Kidney tubule cell (primary cell): ENCODE measurements at places on chromosomes 6 and 20.
A peak's percentile ranks its signal among the peaks of the same experiment; 100 is the strongest.

DNA sequence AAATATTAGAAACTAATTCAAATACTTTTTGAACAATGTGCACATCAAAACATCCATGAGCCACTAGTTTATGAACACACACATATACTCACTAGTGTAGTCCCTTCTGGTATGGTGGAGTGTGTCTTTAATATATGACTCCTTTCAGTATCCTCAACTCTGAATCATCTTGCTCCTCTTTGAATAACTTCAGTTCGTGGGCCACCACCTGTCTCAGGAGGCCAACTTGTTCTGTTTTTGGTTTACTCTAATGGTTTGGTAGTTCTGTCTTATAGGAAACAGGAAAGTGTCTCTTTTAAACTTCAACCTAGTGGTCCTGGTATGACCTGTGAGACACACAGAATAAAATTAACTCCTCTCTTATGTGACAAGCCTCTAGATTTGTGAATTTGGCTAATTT lies 55.6 kb downstream of the ZNF292 start:
- peak; percentile 29 for DNase-seq

DNA sequence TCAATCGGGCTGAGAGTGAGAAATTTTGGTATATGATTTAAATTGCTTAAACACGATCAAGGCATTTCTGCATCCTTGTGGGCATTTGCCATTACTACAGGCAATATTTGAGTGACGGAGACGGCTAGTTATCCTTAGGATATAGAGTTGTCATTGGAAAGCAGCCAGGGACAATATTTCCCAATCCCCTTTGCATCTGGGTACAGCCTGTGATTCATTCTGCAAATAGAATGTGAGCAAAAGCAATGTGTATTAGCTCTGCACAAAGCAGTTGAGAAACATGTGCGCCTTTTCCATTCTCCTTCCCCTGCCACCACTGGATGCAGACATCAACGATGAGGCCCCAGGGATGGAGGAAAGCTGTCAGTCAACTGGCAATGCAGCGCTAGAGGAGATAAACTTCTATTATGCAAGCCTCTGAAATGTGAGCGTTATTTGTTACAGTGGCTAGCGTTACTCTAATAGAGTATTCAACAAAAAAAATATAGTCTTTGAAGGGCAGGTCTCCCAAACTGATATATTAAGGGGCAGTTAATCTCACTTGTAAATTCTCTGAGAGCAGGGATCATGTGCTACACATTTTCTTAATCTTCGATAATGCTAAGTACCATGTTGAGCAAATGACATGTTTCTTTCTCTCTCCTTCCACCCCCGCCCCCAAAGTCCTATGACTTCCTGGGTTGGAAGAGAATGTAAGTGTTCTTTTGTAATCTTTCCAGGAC lies 37.1 kb upstream of the NCOA3 start:
- peak; percentile 82 for DNase-seq

GRCh38 chr6:134175532-134176263 lies 123.3 kb upstream of the SLC2A12 start:
- peak; percentile 86 for DNase-seq

- no peak for DNase-seq
These were observed 133.7 kb upstream of the HSF2 start for GRCh38 chr6:122265755-122266154.

DNA sequence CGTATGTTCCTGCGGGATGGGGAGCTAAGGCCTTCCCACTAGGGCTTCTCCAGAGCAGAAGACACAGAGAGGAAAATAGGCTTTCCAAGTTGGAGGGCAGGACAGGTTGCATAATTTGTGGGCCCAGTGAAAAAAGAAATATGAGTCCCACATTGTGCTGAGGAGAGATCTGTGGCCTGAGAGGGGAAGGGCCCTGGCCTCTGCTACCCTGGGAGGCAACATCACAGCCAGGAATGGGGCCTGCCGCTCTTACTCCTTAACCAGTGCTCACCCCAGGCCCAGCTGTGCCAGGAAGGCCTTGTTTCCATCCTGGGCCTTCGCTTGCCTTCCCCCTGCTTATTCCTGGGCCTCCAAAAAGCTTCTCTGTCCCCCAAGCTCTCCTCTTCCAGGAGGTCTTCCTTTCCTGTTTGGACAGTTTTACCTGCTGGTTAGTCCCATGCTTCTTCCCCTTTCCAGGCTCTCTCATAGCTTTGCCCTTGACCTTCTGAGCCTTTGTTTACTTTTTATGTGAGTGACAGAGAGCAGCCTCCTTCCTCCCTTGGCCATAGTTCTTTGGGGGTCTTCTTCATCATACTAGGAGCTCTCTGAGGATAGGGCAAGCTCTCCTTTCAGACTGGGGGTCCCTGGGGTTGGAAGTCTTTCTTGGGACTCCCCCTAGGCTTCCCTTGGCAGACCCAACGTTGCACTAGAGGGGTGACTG lies 26.2 kb upstream of the VEGFA start:
- DNase-seq, result no peak

- peak; percentile 28 for DNase-seq
These were observed 266.0 kb downstream of the ALDH8A1 start for GRCh38 chr6:134683783-134684422.

- DNase-seq, result no peak
These were observed 80.3 kb downstream of the JARID2 start for GRCh38 chr6:15326067-15326614.

- DNase-seq, result no peak
These were observed 73.6 kb upstream of the ADTRP start for GRCh38 chr6:11852061-11852651.

DNA sequence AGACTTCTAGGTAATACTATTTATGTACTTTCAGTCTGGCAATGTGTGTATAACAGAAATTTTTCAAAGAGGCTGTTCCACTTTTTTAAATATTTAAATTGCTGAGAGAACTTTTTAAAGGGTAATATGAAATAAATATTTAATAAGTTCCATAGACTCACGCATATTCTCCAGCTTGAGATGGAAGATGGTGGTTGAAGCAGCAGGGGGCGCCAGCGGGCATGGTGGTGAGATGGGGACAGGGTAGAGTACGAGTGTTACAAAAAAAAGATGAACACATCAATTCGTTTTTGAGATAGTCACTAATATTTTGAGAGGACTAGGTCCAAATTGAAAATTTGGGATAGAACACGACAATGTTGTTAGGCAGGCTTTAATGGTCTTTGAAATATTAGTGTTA lies 68.4 kb downstream of the RSPO3 start:
- DNase-seq, result peak; percentile 35

GRCh38 chr6:24233813-24234442 lies 107.9 kb downstream of the NRSN1 start:
- no peak for DNase-seq

- DNase-seq, result peak; percentile 26
These were observed 139.0 kb downstream of the PRDM13 start for GRCh38 chr6:99745651-99746050.

DNA sequence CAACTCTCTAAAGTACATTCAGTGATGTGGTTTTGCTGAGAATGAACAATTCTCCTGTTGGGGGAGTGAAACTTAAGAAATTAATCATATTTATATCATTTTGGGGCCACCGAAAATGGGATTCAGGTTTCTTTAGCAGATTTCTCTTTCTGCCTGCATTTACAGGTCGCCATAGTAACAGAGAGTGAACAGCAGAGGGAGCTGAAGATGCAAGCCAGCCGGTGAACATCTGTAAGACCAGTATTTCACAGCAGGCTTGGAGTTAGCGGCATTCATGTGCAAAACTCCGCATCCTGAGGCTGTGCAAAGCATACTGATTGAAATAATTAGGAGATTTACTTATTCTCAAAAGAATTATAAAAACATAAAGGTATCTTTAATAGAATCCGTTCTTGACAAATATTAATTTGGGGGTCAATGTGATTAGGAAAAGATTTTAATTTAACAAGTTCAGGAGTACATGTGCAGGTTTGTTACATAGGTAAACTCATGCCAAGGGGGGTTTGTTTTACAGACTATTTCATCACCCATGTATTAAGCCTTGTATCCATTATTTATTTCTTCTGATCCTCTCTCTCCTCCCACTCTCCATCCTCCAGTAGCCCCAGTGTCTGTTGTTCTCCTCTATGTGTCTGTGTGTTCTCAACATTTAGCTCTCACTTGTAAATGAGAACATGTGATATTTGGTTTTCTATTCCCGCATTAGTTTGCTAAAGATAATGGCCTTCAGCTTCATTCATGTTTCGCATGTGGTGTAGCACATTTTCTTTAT lies 17.8 kb upstream of the HSF2 start:
- peak; percentile 67 for DNase-seq

- peak; percentile 90 for DNase-seq
These were observed 6.0 kb downstream of the C6orf141 start for GRCh38 chr6:49556429-49556837.

DNA sequence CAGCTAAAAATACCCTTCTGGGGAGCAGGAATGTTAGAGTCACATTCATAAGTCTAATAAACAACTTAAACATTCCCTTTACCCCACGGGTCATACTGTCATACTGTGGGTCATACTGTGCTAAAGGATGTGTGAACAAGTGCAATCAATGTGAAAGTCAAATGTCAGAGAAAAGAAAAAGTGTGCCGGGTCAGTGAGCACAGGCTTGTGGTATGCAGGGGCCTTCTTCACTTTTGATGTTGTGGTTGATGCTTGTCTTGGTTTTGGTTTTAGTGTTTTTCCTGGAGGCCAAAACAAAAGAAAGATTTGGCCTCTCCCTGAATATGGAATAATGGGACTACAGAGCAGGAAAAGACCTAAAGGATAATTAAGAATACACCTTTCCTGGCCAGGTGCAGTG lies 267.9 kb upstream of the PLN start:
- DNase-seq, result peak; percentile 73

- peak; percentile 38 for DNase-seq
These were observed 528.4 kb downstream of the PKHD1 start for GRCh38 chr6:51559059-51559458.

DNA sequence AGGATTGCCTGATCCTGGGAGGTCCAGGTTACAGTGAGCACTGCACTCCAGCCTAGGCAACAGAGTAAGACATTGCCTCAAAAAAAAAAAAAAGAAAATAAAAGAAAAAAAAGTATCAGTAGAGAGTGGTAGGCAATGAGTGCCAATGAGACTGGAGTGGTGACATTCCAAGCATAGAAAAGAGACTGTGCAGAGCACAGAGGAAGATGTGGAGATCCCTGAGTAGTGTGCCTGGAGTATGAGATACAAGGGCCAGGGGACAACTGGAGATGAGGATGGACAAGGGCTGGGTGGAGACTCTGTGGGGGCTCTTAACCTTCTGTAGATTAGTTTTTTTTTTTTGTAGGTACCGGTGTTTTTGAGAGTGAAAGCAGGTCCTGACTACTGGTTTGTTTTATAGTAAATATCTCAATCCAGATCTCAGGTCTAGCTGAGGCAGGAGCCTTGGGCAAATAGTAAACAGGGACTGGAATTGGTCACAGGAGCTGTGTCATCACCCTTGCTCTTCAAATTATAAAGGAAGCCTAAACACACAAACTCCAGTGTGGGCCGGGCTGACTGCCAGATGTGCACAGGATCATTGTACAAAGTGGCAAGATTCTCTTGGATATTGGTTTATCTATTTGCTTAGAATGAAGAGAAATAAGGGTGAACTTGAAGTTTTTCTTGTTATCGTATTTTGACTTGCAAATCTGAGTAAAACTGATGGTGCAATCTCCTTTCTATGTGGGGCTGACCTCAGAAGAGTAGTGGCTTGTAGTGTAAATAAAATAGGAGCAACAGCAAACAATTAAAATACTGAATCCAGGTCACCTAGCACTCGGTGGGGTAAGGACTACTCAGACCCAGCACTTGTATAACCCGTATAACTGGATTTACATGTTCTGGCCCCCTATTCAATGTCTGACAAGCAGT lies 144.9 kb downstream of the SOX4 start:
- peak; percentile 18 for DNase-seq

GRCh38 chr20:42100137-42100704 lies 482.0 kb upstream of the CHD6 start:
- no peak for DNase-seq

- peak; percentile 1 for DNase-seq
These were observed 1.1 kb downstream of the PAX1 start for GRCh38 chr20:21706261-21707195.

DNA sequence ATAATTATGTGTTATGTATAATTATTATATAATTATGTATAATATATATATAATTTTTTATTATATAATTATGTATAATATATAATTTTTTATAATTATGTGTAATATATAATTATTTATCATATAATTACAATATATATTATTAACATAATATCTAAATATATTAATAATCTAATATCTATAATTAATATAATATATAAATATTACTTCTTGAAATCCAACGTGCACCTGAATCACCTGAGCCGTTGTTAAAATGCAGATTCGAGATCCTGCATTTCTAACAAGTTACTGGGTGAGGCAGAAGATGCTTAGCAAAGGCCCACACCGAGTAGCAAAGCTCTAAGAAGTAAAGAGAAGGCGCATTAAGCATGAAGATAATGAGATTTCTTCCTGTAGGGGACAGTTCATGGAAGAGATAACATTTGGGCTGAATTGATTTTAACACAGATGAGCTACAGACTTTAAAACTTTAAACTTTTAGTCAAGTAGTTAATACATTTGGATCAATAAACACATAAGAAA lies 406.4 kb upstream of the PLCB4 start:
- no peak for DNase-seq

DNA sequence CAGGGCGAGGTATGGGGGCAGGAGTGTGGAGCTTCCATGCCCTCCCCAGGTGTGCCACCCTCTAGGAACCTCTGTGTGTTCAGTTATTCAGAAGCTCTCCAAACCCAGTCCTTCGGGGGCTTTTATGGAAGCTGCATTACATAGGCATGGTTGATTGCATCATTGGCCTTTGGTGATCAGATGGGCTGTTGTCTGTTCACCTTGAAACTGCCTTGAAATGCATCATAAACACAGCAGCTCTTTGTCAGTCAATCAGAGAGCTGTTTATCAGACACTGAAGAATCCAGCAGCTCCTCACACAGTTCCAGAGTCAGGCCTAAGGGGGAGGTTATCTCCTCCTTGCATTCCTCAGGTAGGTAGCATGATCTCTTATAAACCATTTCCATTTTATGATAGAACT lies 62.4 kb downstream of the E2F3 start:
- DNase-seq, result no peak

DNA sequence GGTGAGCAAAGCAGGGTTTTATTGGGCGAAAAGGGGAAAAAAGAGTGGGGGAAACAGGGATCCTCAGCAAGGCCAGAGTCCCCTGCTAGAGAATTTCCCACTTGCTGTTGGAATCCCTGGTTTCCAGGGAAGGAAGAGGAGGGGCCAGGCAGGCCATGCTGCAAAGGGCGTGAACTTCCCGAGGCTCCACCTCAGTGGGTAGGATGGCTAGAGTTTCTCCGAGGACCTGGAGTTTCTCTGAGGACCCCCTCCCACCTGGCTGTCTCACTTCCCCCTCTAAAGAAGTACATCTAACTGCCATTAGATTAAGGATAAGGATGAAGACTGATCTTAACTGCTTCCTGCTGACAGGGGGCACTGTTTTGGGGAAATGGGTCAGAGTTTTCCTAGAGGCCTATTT lies 1239.3 kb upstream of the GJE1 start:
- DNase-seq, result no peak

GRCh38 chr6:56172144-56172543 lies 75.2 kb downstream of the COL21A1 start:
- no peak for DNase-seq

- DNase-seq, result peak; percentile 78
These were observed 80.3 kb downstream of the BACH2 start for GRCh38 chr6:90216072-90216977.
